Adrenal gland (tissue), 19 donors: ENCODE measurements at places on chromosomes 4 and X. TPM values are rescaled to one million over a fixed set of nuclear protein-coding genes. Genes with fewer than 3 reads are reported as not detected.

- no peaks in the 10 kb centered on the region for H3K27me3 ChIP-seq
- H3K27ac ChIP-seq = no peak overlapping the region
- H3K4me1 ChIP-seq = no peaks in the 10 kb centered on the region
- H3K4me3 ChIP-seq = no peak overlapping the region
- no peaks in the 10 kb centered on the region for H3K36me3 ChIP-seq
Observed at GRCh38 chr4:118955515-118955914, 66.9 kb downstream of the SYNPO2 start.

- DNase-seq = no peak
- peak overlapping the region; percentile 19 for H3K27ac ChIP-seq
- H3K27me3 ChIP-seq = no peaks in the 10 kb centered on the region
- H3K4me3 ChIP-seq = no peak overlapping the region
- no peaks in the 10 kb centered on the region for H3K36me3 ChIP-seq
Observed at GRCh38 chr4:77800483-77801259, 18.5 kb downstream of the CNOT6L start.

- H3K4me1 ChIP-seq = peaks cover 50% of the 10 kb centered on the region
- DNase-seq = no peak
- H3K36me3 ChIP-seq = no peaks in the 10 kb centered on the region
Observed at GRCh38 chr4:128597500-128597899, 212.0 kb upstream of the JADE1 start.

- H3K4me1 ChIP-seq = no peaks in the 10 kb centered on the region
- no peaks in the 10 kb centered on the region for H3K27me3 ChIP-seq
- DNase-seq = no peak
Observed at GRCh38 chr4:144509088-144510015, 136.6 kb upstream of the HHIP start.

- no peaks in the 10 kb centered on the region for H3K4me1 ChIP-seq
- no peak overlapping the region for H3K4me3 ChIP-seq
- no peak overlapping the region for H3K27ac ChIP-seq
- no peaks in the 10 kb centered on the region for H3K27me3 ChIP-seq
- DNase-seq = no peak
- no peaks in the 10 kb centered on the region for H3K36me3 ChIP-seq
Observed at GRCh38 chr4:182288534-182288933, 45.3 kb downstream of the TENM3 start.

DNA sequence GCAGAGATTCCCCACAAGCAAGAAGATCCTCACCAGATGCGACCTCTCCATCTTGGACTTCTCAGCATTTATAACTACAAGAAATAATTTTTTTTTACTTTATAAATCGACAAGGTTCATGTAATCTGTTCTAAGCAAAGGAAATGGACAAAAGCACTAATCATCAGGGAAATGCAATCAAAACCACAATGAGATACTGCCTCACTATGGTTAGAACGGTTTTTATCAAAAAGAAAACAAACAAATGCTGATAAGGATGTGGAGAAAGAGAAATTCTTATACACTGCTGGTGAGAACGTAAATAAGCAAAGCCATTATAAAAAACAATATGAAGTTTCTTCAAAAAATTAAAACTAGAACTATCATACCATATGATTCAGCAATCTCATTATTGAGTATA, 1382.6 kb downstream of the ARAP2 start:
- no peaks in the 10 kb centered on the region for H3K27me3 ChIP-seq
- no peaks in the 10 kb centered on the region for H3K4me1 ChIP-seq
- H3K4me3 ChIP-seq = no peak overlapping the region
- no peak overlapping the region for H3K27ac ChIP-seq

GRCh38 chr4:107665001-107665400, 55.0 kb downstream of the PAPSS1 start:
- no peaks in the 10 kb centered on the region for H3K27me3 ChIP-seq
- no peak overlapping the region for H3K4me3 ChIP-seq
- no peak for DNase-seq
- no peaks in the 10 kb centered on the region for H3K4me1 ChIP-seq
- H3K36me3 ChIP-seq = no peaks in the 10 kb centered on the region

- DNase-seq = no peak
- H3K4me1 ChIP-seq = peaks cover 28% of the 10 kb centered on the region
- no peak overlapping the region for H3K27ac ChIP-seq
- H3K36me3 ChIP-seq = no peaks in the 10 kb centered on the region
- H3K4me3 ChIP-seq = no peak overlapping the region
Observed at GRCh38 chr4:128663325-128663724, 146.2 kb upstream of the JADE1 start.

- H3K27ac ChIP-seq = no peak overlapping the region
- H3K4me1 ChIP-seq = no peaks in the 10 kb centered on the region
- no peak overlapping the region for H3K4me3 ChIP-seq
- H3K36me3 ChIP-seq = no peaks in the 10 kb centered on the region
- DNase-seq = no peak
- no peaks in the 10 kb centered on the region for H3K27me3 ChIP-seq
Observed at GRCh38 chr4:68613752-68614151, 37.6 kb upstream of the UGT2B17 start.

GRCh38 chrX:103663981-103664762, 22.3 kb downstream of the MORF4L2 start:
- no peaks in the 10 kb centered on the region for H3K36me3 ChIP-seq
- H3K4me1 ChIP-seq = no peaks in the 10 kb centered on the region
- H3K27ac ChIP-seq = no peak overlapping the region
- H3K27me3 ChIP-seq = no peaks in the 10 kb centered on the region
- no peak overlapping the region for H3K4me3 ChIP-seq

GRCh38 chr4:80172203-80172602, 25.1 kb upstream of the PRDM8 start:
- H3K4me3 ChIP-seq = no peak overlapping the region
- no peaks in the 10 kb centered on the region for H3K36me3 ChIP-seq
- H3K4me1 ChIP-seq = no peaks in the 10 kb centered on the region

GRCh38 chr4:80425124-80426100, 89.9 kb downstream of the CFAP299 start:
- no peaks in the 10 kb centered on the region for H3K4me1 ChIP-seq
- no peaks in the 10 kb centered on the region for H3K36me3 ChIP-seq

GRCh38 chr4:40264995-40265909, 68.4 kb downstream of the RHOH start:
- H3K36me3 ChIP-seq = no peaks in the 10 kb centered on the region
- no peak for DNase-seq
- H3K4me1 ChIP-seq = no peaks in the 10 kb centered on the region

GRCh38 chrX:37349221-37350033, at the start of gene PRRG1:
TSS of gene PRRG1 (plus strand) at chrX:37349364. CDS start at chrX:37406250, 56,886 bp downstream.
- DNase-seq = peak; percentile 78
- H3K4me3 ChIP-seq = peak within 1 kb of the TSS; percentile 73
- H3K27me3 ChIP-seq = peaks cover 9% of the 10 kb centered on the region
- H3K4me1 ChIP-seq = no peaks in the 10 kb centered on the region
- peak within 1 kb of the TSS; percentile 89 for H3K27ac ChIP-seq

GRCh38 chrX:31320740-31321139, 248.9 kb upstream of the FTHL17 start:
- H3K27me3 ChIP-seq = no peaks in the 10 kb centered on the region
- no peak overlapping the region for H3K4me3 ChIP-seq
- no peaks in the 10 kb centered on the region for H3K4me1 ChIP-seq
- H3K27ac ChIP-seq = no peak overlapping the region
- no peaks in the 10 kb centered on the region for H3K36me3 ChIP-seq
- no peak for DNase-seq

GRCh38 chrX:43176686-43177085, 398.7 kb upstream of the PPP1R2C start:
- peaks cover 2% of the 10 kb centered on the region for H3K27me3 ChIP-seq
- H3K36me3 ChIP-seq = no peaks in the 10 kb centered on the region
- H3K4me1 ChIP-seq = no peaks in the 10 kb centered on the region
- no peak overlapping the region for H3K4me3 ChIP-seq
- no peak overlapping the region for H3K27ac ChIP-seq

CSAG3 gene
- not detected for total RNA-seq

UBA1 gene
- 167 TPM for total RNA-seq

HMGN5 gene
- total RNA-seq = 4.2 TPM

GPR143 gene
- 0.60 TPM for total RNA-seq

UGT2B17 gene
- total RNA-seq = not detected
